Suppressor macrophage treated with lipopolysaccharide for 4 hours (primary cell): ENCODE measurements at places on chromosomes 7 and 10.

GRCh38 chr7:45937301-45937700, 16.2 kb upstream of the IGFBP3 start:
- no peak for DNase-seq

DNA sequence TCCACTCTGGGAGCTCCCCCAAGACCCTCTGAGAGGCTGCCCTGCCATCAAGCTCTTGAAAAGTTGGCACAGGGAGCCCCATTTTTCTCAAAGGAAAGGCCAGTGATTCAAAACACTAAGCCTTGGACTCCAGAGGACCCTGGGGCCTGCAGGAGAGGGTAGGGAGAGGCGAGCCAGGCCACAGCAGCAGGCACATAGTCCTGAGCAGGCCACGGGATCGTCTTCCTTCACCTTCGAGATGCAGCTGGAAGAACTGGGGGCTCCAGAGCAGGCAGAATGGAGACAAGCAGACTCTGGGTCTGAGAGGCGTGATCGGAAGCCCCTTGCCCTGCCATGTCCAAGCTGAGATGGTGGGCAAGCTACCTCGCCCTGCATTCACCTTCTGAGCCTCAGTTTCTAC, 13.9 kb downstream of the TNS3 start:
- no peak for DNase-seq

DNA sequence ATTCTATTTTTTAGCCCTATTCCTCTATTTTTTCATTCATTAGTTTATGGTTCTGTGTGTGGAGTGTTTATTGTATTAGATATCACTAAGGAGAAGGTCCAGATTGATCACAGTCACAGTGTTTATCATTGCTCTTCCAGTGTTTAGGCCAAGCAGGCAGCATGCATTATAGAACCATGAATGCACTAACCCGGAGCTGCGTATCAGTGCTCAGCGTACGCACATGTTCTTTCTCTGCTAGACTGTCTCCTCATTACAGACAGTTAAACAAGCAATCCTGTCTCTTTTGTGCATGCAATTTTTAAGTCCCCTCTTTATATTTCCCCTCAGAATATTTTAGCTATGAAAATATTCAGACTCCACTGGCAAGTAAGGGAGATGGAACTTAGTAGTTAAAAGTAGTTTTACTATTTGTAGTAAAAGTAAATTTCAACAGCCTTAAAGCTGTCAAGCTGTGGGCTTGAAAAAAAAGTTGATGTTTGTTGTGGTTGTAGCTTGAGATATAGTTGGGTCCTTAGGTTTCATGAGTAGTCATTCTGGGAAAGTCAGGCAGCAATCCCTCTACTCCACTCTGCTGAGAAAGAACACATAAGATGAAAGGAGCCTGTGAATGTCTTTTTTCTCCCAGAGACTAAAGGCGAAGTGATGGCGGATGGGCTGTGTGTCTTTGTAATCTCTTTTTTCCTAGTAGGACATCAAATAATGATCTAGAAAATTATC, 260.4 kb downstream of the CDK14 start:
- no peak for DNase-seq

- DNase-seq = no peak
Observed at GRCh38 chr7:4819560-4820404, 42.0 kb downstream of the PAPOLB start.

- no peak for DNase-seq
Observed at GRCh38 chr7:55170335-55171069, 151.7 kb downstream of the EGFR start.

- DNase-seq = no peak
Observed at GRCh38 chr7:89605362-89605761, 548.9 kb upstream of the STEAP1 start.

DNA sequence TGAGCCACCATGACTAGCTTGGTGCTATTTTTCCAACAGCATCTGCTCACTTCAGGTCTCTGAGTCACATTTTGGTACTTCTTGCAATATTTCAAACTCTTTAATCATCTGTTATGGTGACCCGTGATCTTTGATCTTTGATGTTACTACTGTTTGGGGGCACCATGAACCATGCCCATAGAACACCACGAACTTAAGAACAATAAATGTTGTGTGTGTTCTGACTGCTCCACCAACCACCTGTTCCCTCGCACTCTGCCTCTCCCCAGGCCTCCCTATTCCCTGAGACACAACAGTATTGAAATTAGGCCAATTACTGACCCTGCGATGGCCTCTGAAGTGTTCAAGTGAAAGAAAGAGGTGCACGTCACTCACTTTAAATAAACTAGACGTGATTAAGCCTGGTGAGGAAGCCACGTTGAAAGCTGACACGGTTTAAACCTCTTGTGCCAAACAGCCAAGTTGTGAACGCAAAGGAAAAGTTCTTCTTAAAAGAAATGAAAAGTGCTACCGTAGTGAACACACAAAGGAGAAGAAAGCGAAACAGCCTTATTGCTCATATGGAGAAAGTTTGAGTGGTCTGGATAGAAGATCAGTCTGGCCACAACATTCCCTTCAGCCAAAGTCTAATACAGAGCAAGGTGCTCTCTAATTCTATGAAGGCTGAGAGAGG, 27.2 kb upstream of the ATP6V0A4 start:
- no peak for DNase-seq

GRCh38 chr10:127614484-127615017, 65.4 kb downstream of the NPS start:
- DNase-seq = no peak

DNA sequence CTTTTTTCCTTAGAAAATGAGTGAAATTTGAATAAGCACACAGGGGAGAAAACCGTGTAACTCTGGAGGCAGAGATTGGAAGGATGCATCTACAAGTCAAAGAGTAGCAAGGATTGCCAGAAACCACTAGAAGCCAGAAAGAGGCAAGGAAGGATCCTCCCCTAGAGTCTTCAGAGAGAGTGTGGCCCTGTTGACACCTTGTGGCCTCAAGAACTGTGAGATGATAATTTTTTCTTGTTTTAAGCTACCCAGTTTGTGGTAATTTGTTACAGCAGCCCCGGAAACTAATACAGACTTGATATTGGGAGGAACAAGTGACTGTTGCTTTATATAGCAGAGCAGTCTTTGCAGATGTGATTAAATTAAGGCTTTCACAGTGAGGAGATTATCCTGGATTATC, 3.6 kb upstream of the GIMAP7 start:
- no peak for DNase-seq

GRCh38 chr10:121418126-121418777, 180.0 kb downstream of the FGFR2 start:
- peak; percentile 19 for DNase-seq

DNA sequence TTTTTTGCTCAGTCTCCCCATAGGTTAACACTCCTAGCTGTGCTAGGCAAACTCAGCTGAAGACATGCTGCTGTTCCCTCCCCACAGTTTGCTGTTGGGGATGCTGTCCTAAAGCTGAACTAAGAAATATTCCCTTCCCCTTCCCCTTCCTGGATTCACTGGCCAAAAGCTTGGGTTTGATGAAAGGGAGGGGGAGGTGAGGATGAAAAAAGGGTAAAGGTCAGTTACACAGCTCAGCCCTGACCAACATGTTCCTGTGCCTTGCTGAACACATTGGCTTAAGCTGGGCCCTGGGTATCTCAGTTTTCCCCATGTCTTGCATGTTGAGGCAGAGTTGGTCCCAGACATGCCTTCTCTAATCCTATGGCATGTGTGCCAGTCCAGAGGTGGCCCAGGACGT, 15.3 kb downstream of the CCM2 start:
- DNase-seq = no peak
